ENCODE measurements at places on chromosomes 2 and 18.

- DNase-seq = no peak
Observed at GRCh38 chr18:62329691-62330454, 4.8 kb downstream of the TNFRSF11A start.

GRCh38 chr2:100243631-100244030 is 78.7 kb downstream of the LONRF2 start:
- DNase-seq = no peak

DNA sequence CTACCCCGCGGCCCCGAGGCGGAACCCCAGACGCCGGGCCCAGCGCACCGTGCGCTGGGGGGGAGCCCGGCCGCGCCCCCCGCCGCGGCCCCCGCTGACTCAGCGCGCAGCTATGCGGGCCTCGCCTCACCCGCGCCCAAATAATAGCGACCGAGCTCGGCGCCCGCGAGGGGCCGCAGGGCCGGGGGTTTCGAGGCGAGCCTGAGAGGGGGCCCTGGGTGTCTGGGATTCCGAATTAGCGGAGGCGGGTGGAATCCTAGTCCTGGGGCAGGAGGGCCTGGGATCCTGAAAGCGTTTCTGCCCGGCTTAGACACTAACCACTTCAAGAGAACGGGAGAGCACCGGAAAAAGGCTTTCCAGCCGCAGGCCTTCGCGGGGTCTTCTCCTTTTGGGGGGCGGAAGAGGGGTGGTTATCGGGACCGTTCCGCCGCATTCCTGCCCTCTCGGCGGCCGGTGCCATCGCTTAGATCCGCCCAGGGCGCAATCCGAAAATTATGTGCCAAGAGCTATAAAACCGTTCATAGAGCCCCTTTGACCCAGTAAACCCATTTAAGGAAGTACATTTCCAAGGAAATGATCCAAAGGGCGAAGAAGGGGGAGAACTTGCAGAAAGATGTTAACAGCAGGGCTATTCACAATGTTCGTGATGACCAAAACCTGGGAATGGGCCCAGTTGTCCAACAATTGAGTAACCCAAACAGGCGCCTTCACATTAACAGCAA is 681 bp upstream of the ROCK2 start:
- DNase-seq = no peak

DNA sequence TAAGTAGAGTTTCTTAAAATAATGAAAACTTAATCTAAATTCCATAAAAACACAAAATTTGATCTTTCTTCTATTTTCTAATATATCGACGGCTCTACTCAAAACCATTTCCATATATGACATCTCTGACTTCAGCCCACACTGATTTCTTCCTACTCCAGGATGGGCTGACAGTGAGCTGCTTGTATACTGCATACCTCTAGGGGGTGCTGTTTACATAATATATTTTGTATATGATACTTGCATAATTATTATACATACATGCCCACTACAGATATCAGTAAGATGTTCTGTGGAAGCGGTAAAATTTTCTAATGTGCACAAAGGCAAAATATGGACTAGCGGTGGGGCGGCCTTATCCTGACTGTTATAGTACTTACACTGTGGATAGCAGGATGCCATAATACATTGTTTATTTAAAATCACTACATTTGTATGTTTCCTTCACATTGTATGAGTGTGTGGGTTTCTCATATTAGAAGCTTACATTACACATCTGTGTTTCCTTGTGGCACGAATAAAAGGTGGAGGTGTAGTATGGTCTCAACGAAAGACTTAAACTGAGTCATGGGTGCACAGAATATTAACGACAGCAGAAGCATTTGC is 66.1 kb upstream of the NXPH2 start:
- no peak for DNase-seq

- no peak for DNase-seq
Observed at GRCh38 chr18:35410561-35410960, 33.4 kb upstream of the ZNF396 start.

DNA sequence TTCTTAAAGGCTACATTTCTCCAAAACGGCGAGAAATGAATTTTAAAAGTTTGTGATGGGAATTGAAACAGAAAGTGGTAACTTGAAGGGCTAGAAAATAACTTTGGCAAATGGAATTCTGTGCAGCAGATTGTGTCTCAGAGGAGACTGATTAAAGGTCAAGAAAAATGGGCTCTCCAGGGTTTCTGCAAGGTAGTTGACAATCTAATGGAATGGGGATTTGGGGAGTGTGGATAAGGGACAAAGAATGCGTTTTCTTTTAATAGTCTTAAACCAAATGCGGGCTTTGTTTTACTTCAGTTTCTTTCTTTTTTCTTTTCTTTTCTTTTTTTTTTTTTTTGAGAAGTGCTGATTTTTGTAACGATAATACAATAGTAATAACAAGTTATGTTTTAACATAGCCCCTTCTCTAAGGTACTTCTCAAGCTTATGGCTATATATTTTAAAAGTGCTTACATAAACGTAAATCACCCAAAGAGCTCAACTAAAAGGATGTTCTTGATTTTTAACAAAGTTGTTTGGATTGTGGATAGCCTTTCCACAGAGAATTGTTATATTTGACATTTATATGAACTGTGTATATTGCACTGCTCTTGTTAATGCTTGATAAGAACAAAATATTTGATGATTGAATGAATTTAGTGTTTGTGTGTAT is 36.6 kb downstream of the CAMKMT start:
- DNase-seq = no peak

DNA sequence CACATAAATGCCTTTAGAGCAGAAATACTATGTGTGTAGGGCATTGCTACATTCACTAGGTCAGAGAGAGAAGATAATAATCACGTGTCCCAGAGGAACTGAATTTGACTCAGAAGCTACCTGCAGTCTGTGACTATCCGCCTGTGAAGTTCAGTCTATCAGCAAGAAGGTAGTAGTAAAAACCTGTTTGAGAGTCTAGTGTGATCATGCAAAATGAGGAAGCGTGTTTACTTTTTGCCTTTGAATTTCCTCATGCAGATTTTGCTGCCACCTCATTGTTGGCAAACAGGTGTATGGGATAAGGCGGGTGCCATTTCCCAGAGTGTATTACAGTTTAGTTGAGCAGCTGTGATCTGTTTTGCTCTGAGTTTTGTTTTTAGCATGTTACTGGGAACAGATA is 403.9 kb upstream of the FANCL start:
- DNase-seq = no peak

GRCh38 chr2:154231021-154231420 is 359.3 kb downstream of the GALNT13 start:
- DNase-seq = no peak

GRCh38 chr2:32904751-32905150 is 42.0 kb upstream of the LTBP1 start:
- no peak for DNase-seq

DNA sequence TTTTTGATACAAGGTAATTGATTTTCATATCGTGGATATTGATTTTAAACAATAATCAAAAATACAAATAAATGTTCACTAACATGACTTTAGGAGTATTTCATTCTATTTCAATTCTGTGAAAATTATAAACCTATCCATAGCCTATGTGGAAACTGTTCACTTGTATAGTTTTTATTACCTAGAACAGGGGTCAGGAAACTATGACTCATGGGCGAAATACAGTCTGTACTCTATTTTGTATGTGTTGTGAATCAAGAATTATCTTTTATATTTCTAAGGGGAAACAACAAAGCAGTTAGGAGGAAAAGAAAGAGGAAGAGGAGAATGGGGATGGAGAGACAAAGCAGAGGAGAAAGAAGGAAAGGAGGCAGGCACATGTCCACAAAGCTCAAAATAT is 181.7 kb upstream of the VRK2 start:
- no peak for DNase-seq

DNA sequence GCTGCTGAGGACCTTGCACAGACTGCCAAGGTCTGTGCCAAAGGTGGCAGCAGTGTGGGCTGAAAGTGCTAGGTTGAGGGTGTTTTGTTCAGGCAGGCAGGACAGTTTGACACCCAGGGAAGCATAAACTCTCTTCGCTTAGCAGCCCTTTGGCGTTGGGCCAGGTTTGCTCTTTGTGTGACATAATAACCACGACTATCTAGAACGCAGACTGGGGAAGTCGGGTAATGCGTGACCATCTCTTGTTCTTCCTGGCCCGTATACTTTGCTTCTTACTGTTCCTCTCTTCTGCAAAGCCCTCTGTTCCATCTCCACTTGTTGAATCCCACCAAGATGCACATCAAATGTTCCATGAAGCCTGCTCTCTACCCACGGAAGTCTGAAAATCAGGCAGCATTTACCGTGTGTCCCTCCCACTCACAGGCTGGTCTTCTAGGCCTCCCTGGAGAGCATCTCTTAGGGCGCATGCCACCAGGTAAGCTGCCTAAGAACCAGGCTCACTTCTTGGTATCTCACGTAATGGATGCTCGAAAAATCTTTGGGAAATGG is 96.7 kb upstream of the LMAN1 start:
- no peak for DNase-seq

DNA sequence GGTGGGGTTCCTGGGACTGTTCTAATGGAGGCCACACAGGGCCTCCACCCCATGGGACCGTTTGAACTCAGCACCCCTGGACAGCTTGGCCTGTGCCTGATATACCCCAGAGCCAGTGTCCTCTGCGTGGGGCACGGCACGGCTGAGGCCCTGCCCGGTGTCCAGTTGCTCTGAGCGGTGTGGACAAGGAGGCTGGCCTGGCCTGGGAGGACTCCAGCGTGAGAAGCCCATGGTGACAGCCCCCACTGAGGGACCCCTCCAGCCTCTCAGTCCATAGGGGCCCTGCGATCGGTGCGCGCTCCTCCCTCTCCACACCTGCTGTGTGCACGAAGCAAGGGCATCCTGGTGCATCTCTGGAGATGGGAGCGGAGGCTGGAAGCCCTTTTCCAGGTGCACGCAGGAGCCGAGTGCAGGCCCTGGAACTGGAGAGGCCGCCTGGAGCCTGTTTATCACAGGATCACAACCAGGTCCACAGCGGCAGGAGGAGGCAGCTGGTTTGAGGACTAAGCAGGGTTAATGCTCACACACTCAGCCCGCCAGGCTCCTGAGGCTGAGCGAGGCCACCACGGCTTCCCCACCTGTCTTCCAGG is 120.2 kb downstream of the PTGR3 start:
- DNase-seq = no peak
